ENCODE measurements at places on chromosomes 1 and 21.

DNA sequence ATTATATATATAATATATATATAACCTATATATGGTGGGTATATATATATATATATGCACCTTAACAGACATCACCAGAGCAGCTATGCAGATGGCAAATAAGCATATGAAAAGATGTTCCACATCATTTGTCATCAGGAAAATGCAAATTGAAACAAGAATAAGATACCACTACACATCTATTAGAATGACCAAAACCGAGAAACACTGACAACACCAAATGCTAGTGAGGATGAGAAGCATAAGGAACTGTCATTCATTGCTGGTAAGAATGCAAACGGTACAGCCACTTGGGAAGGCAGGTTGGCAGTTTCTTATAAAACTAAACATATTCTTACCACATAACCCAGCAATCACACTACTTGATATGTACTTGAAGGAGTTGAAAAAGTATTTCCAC lies 219.8 kb upstream of the PRMT6 start:
- no peak for DNase-seq

DNA sequence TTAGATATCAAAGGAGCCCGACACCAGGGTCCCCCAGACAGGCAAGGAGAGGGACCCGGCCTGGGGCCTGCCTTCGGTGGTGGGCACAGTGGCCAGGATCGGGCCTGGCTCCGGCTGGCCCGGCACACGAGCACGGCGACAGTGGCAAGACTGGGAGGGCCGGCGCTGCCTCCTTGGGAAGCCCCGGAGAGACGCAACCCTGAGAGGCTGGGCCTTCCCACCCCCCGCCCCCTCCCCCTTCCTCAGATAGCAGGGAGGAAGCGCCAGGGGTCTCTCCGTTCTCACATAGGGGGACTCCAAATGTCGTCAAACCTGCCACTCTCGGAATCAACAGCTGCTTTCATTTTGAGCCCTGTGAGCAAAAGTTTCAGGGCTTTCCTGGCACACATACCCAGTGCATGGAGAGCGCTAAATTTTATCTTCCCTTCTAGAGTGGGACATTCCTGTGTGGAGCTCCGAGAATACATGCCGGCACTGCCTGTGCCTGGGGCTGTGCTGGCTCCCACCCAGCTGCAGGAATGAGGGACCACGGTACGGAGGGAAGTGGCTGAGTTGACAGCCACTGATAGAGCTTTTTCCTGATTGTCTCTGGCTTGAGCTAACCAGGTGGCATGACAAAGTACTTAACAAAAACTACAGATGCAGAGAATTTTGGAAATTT lies 62.4 kb downstream of the CD247 start:
- no peak for DNase-seq

DNA sequence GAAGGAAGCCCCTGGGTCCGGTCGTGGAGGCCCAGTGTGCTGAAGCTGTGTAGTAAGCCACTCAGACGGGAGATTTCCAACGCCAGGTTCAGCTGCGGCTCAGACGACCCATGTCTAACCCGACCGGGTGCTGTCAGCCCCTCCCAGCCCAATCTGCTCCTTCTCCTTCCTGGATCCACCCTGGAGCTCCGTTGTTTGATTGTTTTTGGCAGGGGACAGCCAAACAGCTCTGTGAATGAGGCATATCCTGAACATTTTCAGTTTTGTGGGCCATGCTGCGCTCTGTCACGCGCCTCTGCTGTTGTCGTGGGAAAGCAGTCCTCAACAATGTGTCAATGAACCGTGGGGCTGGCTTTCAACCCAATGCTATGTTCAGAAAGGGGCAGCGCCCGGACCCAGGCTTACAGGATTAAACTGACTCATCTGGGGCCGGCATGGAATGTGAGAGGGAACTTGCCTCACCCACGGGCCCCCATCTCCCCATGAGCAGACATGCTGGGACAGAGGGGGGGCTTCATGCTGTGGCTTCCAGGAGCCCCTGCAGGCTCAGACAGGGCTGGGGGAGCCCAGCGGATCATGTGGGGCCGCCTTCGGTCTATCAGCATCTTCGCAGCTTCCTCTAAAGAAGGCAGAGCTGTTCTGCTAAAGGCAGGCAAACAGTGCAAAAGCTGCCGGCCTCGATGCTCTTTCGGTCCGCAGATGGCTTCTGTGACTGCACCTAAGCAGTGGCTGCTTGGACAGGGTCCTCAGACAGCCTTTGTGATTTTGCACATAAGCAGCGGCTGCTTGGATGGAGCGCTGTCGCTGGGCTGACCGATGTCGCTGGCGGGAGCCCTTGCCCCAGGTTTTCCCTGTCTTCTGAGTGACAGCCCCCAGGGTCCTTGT lies 101.7 kb downstream of the RIPK4 start:
- DNase-seq, result no peak

DNA sequence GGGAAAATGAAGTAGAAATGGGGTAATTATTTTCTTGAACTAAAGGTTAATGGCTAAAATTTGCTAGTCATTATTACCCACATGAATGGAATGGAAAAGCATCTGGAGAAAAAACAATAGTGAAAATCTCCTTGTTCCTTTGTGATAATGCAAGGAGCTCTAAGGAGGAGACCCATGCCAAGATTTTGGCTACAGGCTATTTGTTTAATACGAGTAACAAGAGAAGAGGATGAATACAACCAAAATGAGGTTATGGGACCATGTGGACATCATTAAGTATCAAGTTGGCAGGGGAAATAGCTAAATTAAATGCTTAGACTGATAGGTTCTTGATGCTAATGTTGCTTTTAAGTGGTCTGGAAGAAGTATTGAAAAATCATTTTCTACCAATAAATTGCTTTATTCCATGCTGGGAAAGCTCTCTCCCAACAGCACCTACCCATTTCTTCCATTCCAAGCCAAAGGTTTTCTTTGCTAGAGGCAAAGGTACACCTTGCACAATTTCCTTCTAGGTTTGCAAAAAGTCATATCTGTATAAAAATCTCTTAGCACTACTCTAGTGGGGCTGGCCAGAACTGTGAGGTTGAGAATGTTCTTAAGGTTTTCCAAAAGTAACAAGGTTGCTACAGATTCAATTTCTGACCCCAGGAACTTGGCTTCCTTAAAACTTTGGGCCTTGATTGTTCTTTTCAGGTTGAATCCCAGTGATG lies 100.2 kb downstream of the SMYD2 start:
- DNase-seq, result no peak

DNA sequence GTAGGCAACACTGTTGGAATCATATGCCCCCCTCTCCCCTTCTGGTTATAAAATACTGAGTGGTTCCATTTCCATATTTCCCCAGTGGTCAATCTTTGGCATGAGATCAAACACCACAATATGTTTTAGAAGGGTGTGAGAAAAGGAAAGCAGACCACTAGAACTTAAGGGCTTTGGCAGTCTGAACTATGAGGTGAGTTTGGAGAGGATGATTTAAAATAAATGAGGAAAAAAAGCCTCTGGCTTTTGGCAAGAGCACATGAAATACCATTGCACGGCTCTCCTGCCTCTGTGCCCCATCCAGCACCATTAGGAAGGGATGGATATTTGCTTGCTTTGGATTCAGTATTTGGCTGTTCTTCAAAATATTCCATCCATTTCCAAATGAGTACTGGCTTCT lies 339.5 kb upstream of the C1orf87 start:
- no peak for DNase-seq

DNA sequence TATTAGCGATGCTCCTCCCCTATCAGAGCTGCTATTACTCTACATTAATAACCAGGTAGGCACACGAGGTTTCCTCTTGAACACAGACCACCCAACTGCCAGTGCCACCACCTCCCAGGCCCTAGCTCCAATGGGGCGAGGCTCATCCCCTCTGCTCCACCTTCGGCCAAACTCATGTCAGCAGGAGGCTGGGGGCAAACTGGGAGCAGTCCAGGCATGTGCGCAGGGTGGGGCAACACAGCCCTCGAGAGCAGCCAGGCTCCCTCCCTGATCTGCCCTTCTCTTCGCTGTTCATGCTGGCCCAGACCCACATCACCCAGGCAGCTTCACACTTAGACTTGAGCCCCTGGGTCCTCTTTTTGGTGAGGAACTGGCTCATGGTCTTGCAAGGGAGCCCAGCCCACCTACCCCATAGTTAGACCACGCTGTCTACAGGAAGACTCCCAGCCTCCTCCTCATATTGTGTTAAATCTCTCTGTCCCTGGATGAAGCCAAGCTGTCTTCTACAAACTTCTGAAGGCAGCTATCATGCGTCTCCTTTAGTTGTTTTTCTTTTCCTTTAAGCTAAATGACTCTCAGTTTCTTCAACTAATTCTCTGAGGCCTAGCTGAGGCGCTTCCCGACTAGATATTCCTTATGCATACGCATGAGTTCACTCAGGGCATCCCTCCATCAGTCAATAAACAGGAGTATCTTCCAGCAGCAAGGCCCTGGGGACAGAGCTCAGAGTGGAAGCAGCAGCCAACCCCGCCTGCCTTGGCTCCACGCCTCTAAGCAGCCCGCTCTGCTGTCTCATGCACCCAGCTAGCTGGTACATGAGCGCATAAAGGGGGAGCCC lies 12.0 kb downstream of the TMEM9 start:
- DNase-seq, result no peak

- no peak for DNase-seq
These were observed 4.1 kb downstream of the RBP7 start for GRCh38 chr1:10001016-10001665.

GRCh38 chr1:209539576-209539975 lies 43.9 kb upstream of the CAMK1G start:
- no peak for DNase-seq

- peak; percentile 80 for DNase-seq
These were observed at the start of gene VAV3 for GRCh38 chr1:107965110-107965991. Gene VAV3, minus strand, starts transcription at chr1:107965180. Its CDS starts 311 bp downstream, at chr1:107964869.

- DNase-seq, result no peak
These were observed 81.9 kb downstream of the JAK1 start for GRCh38 chr1:64884261-64885040.

- DNase-seq, result no peak
These were observed 49.9 kb downstream of the BACE2 start for GRCh38 chr21:41217671-41218385.

DNA sequence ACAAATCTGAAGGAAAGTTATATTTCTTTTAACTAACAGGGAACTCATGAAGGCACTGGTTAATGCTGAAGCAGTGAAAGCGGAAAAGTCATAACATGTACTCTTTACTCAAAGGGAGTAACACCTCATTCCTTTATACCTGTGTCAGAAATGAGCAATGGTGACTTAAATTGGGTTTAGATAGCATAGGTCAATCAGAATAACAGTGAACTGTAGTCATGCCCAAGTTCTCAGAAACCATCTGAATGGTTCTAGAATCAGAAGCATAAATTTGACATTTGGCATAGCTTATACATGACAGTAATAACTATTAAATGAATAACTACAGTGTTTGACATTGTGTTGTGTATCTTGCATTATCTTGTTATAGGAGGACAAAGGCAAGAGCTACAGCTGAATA lies 382.0 kb downstream of the NUF2 start:
- DNase-seq, result no peak

- peak; percentile 6 for DNase-seq
These were observed 62.0 kb upstream of the ABCG1 start for GRCh38 chr21:42156690-42157605.

GRCh38 chr1:7233237-7233540 lies 447.9 kb downstream of the CAMTA1 start:
- DNase-seq, result no peak

GRCh38 chr1:10014016-10014415 lies 17.0 kb downstream of the RBP7 start:
- no peak for DNase-seq
